Urinary bladder (tissue), 4 donors: ENCODE measurements at places on chromosomes 1 and 21.

- DNase-seq = no peak
These were observed 52.3 kb downstream of the PLEKHA6 start for GRCh38 chr1:204307334-204307883.

- no peak for DNase-seq
These were observed 34.6 kb downstream of the RUNX3 start for GRCh38 chr1:24895511-24895910.

DNA sequence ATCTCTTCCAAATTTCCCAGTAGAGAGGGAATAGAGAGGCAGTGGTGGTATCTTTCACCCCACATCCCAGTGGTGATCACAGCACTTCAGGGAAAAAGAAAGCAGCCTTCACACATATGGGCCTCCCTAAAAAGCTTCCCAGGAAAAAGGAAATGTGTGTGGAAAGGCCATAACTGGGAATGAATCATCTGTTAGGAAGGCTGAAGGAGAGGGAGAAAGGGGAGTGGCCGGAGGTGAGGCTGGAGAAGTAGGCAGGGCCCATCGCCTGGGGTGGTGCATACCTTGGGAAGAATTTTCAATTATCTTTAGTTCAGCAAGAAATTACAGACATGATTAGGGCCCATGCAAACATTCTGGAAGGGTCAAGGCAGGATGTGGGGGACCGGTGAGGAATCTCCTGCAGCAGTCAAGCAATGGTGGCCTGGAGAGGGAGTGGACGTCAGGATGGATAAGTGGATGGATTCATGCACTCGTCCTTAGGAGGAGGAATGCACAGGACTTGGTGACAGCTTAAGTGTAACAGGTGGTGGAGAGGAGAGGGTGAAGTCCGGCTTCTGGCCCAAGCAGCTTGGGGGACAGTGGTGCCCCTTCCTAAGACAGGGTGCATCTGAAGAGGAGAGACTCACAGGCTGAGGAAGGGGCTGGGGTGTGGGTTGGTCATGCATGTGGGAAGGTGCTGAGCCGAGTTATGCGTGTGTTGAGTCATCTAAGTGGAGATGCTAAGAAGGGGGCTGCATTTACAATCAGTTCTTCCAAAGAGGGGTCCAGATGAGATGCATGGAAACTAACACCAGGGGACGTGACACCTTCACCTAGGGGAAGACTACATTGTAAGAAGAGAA, 17.9 kb downstream of the HIVEP3 start:
- no peak for DNase-seq

DNA sequence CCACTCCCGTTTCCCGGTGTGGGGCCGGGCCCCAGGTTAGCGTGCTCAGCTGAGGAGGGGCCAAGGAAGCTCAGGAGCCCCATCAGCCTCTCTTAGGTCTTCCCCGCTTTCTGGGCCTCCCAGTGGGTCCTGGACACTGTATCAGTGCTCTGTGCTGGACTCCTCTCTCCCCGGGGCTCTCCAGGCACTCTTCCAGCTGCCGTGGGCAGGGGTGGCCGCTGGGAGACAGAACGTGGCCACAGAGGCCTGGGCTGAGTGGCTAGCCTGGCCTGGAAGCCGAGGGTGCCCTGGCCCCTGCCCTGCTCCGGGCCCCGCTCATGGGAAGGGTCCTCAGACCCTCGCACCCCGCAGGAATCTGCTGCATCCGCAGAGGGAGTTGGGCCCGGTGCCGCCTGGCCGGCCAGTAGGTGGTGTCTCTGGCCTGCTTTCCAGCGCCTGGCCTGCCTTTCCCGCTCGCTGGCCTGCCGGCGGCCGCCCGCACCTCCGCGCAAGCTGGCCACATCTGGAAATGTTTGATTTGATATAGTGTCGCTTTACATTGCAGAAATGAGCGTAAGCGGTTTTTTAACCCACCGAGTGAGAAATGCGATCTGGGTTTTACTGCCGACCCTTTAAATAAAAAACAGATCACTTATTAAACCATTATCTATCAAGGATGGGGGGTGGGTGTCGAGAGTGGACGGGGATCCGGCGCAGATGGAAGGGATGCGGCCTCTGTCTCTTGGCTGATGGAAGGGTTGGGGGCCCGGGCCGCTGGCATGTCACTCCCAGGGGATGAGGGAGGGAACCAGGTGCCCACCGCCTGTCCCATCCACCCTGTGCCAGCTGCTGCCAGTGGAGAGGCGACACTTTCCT, 74.4 kb upstream of the TTC34 start:
- no peak for DNase-seq

- no peak for DNase-seq
These were observed 10.2 kb upstream of the TOMM20 start for GRCh38 chr1:235138821-235139220.

- DNase-seq = peak; percentile 39
These were observed 67.2 kb upstream of the IFNAR2 start for GRCh38 chr21:33162436-33162951.

DNA sequence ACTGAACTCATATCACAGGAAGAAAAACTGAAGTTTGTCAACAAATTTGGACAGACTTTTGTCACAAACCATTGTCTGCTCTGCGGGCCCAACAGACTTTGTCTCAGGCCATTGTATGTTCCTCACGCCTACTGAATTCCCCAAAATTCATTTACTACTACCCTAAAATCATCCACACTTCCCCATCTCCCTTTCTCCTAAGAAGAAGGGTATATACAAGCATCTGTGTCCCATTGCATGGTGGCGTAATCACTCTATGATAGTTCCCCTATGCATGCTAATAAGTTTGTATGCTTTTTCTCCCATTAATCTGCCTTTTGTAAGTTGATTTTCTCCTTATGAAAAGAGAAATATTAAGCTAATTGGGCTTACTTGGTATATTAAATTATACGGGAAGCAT, 54.9 kb upstream of the ATF3 start:
- no peak for DNase-seq

- no peak for DNase-seq
These were observed 218.7 kb upstream of the COA6 start for GRCh38 chr1:234154320-234155251.

- no peak for DNase-seq
These were observed 385.4 kb downstream of the DISC1 start for GRCh38 chr1:232011961-232012360.

- DNase-seq = no peak
These were observed 16.3 kb upstream of the IFNLR1 start for GRCh38 chr1:24203404-24203803.

- DNase-seq = no peak
These were observed 23.1 kb downstream of the SOD1 start for GRCh38 chr21:31682620-31683019.

DNA sequence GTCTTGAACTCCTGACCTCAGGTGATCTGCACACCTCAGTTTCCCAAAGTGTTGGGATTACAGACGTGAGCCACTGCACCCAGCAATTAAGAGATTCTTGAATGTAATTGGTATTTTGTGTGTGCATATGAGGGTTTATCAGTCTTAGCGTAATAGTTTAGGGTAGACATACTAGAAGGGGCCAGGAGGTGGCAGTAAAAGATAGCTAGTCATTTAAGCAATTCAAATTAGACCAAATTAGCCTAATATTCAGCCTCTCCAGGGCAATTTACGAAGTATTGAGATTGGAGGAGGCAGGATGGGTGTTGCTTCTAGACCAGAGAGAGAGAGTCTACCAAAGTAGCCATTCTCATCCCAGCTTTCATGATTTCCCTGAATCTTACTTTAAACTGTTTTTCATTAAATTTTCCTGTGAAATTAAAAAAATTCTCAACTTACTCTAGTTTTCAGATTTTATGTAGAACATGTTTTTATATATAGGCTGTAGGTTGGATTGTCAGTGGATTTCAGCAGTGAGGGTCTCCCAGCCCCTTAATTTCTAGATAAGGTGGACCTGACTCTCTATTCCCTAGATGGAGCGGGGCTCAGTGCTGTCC, 119.7 kb downstream of the HHAT start:
- DNase-seq = peak; percentile 10

- no peak for DNase-seq
These were observed 749 bp upstream of the GLUL start for GRCh38 chr1:182392050-182393028.

DNA sequence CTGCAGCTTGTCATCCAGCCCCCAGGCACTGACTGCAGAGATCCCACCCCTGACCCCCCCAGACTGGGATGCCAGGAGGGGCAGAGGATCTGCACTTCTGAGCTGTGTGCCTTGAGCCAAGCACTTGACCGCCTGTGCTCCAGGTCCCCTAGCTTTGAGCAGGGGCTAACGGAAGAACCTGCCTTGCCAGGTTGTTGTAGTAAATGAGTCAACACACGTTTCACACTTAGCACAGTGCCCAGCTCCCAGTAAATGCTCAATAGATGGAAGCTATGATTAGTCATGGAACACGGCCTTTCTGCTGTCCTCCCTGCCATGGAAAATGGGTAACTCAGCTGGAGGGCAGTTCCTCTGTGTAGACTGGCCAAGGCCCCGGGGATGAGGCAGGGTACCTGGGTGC, 24.1 kb downstream of the IFFO2 start:
- DNase-seq = no peak

DNA sequence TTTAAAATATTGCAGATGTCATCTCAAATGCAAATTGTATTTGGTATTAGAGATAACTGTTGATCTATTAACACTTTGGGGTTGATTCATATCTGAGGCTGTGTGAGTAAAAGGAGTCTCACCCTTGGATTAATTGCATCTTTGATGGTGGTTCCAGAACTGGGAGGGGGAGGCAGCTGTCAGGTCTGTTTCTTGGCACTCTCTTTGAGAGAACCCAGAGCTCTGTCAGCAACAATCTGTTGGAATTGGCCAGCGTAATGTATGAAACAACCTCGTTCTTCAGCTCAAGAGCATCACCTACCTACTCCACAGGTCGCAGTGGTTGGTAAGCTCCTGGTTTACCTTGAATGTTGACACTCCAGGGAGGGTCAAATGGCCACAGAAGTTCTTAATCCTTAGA, 424.1 kb downstream of the CAMTA1 start:
- no peak for DNase-seq

- no peak for DNase-seq
These were observed 200.9 kb upstream of the IVNS1ABP start for GRCh38 chr1:185517808-185518419.

DNA sequence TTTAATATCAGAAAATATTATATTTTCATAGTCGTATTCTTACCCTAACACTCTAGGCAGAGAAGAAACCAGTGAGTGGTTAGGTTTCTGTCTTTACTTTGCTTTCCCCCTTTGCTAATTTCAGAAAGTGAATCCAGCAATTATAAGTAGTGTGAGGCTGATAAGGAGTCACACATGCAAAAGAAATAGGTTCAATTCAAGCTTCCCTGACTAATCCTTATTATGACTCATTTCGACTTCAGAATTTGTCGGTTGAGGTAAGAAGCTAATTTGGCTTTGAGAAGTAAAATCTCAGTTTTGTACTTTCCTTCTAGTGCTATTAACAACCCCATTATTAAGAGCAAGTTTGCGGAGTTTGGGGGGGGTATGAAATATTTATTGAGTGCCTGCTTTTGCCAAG, 22.4 kb downstream of the ESRRG start:
- no peak for DNase-seq

- no peak for DNase-seq
These were observed 162.9 kb upstream of the GJB5 start for GRCh38 chr1:34591751-34592629.

GRCh38 chr1:213727853-213728592, 259.8 kb upstream of the PROX1 start:
- DNase-seq = no peak

GRCh38 chr1:99749504-99750347, 16.7 kb downstream of the FRRS1 start:
- no peak for DNase-seq

- DNase-seq = peak; percentile 57
These were observed 773 bp upstream of the DDX59 start for GRCh38 chr1:200670242-200671118.

GRCh38 chr1:163093579-163093978, 24.4 kb downstream of the RGS4 start:
- no peak for DNase-seq

DNA sequence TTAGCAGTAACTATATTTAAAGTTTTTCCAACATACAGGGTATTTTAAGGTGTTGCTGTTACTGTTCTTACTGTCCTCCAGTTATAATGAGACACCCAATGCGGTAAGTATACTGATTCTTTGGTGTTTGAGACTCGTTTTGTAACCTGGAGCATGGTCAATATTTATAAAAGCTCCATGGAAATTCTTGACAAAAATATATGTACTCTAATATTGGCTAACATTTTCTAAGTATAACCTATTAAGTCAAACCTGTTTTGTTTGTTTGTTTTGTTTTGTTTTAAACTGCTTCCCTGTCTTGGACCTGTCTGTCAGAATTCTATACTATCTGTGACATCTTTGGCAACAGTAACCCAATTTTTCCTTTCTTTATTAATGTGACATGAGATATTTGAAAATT, 15.9 kb upstream of the CAP1 start:
- DNase-seq = no peak

DNA sequence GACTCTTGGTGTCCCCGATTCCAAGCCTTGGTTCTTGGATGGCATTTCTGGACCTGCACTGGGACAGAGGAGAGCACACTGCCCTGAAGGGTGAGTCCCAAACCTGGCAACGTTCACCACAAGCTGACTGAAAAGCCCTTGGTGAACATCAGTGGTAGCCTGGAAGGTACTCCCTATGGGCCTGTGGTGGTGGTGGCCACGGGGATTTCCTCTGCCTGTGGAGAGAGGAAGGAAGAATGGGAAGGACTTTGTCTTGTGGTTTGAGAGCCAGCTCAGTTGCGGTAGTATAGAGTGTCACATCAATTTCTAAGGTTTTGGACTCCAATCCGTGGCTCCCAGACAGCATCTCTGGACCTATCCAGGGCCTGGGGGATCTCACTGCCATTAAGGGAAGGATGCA, 50.7 kb downstream of the DNAH14 start:
- DNase-seq = no peak

DNA sequence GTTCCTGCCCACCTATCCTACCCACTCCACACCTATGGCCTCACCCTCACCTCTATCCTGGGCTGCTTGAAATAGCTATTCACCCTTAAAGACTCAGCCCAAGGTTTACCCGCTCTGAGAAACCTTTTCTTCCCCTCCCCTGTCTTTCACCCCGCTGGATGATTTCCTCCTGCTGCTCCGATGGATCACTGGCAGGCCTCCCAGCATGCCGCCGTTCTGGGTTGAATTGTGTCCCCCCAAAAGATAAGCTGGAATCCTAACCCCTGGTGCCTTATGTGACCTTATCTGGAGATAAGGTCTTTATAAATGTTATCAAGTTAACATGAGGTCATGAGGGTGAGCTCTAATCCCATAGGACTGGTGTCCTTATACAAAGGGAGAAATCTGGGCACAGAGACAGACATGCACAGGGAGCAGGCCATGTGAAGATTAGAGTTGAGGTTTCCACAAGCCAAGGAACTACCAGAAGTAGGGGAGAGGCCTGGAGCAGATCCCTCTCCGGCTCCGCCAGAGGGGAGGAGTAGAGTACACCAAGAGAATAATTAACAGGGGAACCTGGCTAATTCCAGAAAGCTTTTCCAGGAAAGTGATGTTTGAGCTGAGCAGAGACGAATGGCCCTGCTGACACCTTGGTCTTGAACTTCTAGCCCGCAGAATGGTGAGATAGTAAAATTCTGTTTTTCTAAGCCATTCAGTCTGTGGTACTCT, 110.0 kb upstream of the SERBP1 start:
- DNase-seq = no peak
